Activated T-helper 1 cell treated with anti-CD3 and anti-CD28 coated beads, Interleukin-12 subunit alpha, Interleukin-12 subunit beta, Interleukin-2, Interleukin-4 antibody, amounts not matched to agents 30 ng/mL and 10 ng/mL and 1 ng/mL, durations not matched to agents 14 hours and 24 hours and 36 hours (primary cell): ENCODE measurements at places on chromosomes 6 and 20. TPM values are rescaled to one million over a fixed set of nuclear protein-coding genes. Genes with fewer than 3 reads are reported as not detected.

The DNAJC5 gene
- total RNA-seq: 47.5 and 48.2 TPM in 2 replicates

The ACSS2 gene
- 38.0 and 45.3 TPM in 2 replicates for total RNA-seq

The IP6K3 gene
- total RNA-seq: not detected in 2 replicates

The CRIP3 gene
- total RNA-seq: not detected in 2 replicates

The CLIC5 gene
- 1.3 and 1.5 TPM in 2 replicates for total RNA-seq

The SYCP2L gene
- not detected in 2 replicates for total RNA-seq

The COQ3 gene
- 13.5 and 16.7 TPM in 2 replicates for total RNA-seq

The LAMA4 gene
- not detected in 2 replicates for total RNA-seq

The ITCH gene
- 55.6 and 66.4 TPM in 2 replicates for total RNA-seq

The CGAS gene
- 47.6 and 51.1 TPM in 2 replicates for total RNA-seq

The SSR1 gene
- 160 and 168 TPM in 2 replicates for total RNA-seq

The LHFPL5 gene
- total RNA-seq: not detected in 2 replicates

The TCF15 gene
- total RNA-seq: 0.13 TPM in 1 of 2 replicates, not detected in the other

The ZC3H12D gene
- total RNA-seq: 94.7 and 96.7 TPM in 2 replicates

The C20orf144 gene
- total RNA-seq: 0.22 and 0.29 TPM in 2 replicates

The ANKRD66 gene
- not detected in 2 replicates for total RNA-seq

The MEI4 gene
- not detected in 2 replicates for total RNA-seq

The GGTLC1 gene
- total RNA-seq: not detected in 2 replicates

The BTNL2 gene
- total RNA-seq: not detected in 2 replicates
